GM23248 (cell line): ENCODE measurements at places on chromosomes 3 and 15. TPM values are rescaled to one million over a fixed set of nuclear protein-coding genes. Genes with fewer than 3 reads are reported as not detected.

The RBMS3 gene
- polyA plus RNA-seq, result 85.5 and 94.3 TPM in 2 replicates

The LNP1 gene
- 1.2 and 1.3 TPM in 2 replicates for polyA plus RNA-seq

The FOXB1 gene
- polyA plus RNA-seq, result not detected in 2 replicates

The OR5K2 gene
- not detected in 2 replicates for polyA plus RNA-seq

The PRTG gene
- not detected in 2 replicates for polyA plus RNA-seq

The ALDH1L1 gene
- not detected in 2 replicates for polyA plus RNA-seq

The SLMAP gene
- 21.4 and 28.4 TPM in 2 replicates for polyA plus RNA-seq

The BTBD1 gene
- 60.3 and 60.6 TPM in 2 replicates for polyA plus RNA-seq

The HGD gene
- polyA plus RNA-seq, result not detected in 2 replicates

The SAXO2 gene
- polyA plus RNA-seq, result 0.51 and 2.0 TPM in 2 replicates

DNA sequence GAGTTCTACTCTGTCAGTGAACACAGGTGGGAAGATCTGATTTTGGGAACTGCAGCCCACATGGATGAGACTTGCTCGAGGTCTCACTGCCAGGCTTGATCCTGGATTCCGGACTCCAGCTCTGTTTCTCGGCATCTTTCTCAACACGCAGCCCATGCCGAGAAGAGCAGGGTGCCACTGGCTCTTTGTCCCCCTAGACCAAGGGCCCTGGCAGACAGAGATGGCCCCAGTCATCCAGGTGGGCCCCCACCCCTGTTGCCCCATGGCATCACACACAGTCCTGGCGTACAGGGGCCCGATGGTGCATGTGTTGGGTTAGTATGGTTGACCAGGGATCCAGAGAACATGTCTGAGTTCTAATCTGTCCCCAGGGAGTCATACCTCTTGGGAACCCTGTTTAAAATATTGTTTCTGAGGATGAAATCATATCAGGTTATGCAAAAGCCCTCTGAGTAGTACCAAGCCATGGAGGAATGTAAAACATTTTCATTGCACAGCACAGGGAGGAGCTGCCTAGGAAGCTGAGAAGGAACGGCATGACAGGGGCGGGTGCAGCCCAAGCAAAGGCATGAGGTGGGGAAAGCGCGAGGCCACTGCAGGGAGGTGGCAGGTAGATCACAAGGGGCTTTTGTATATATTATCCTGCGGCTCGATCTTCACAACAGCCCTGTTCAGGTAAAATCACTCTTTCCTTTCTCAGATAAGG lies 320.6 kb downstream of the UACA start:
- H3K4me1 ChIP-seq, result no peaks in the 10 kb centered on the region
- DNase-seq, result no peak
- H3K27me3 ChIP-seq, result peaks cover 57% of the 10 kb centered on the region
- H3K27ac ChIP-seq, result no peak overlapping the region

DNA sequence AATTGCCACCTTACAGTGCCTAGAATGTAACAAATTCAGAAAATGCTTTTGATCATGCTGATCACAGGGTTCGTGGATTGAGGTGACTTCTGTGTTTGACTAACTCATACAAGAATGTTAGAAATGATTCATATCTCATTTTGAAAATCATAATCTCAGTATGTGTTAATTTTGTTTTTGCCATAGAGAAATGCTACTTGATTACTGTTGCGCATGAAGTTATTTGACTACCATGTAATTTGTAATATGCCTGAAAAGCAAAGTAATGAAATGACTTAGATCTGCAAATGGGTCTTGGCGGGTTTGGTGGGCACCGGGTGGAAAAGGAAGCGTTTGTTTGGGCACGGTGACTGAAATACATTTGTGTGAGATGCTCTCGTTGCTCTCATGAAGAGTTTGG lies 173.6 kb upstream of the BHLHE40 start:
- no peak overlapping the region for H3K27ac ChIP-seq
- H3K4me1 ChIP-seq, result peaks cover 3% of the 10 kb centered on the region; the same call in 1 of the 2 replicates
- H3K27me3 ChIP-seq, result no peaks in the 10 kb centered on the region
- no peaks in the 10 kb centered on the region for H3K36me3 ChIP-seq
- no peak overlapping the region for H3K4me3 ChIP-seq
- no peak for DNase-seq

DNA sequence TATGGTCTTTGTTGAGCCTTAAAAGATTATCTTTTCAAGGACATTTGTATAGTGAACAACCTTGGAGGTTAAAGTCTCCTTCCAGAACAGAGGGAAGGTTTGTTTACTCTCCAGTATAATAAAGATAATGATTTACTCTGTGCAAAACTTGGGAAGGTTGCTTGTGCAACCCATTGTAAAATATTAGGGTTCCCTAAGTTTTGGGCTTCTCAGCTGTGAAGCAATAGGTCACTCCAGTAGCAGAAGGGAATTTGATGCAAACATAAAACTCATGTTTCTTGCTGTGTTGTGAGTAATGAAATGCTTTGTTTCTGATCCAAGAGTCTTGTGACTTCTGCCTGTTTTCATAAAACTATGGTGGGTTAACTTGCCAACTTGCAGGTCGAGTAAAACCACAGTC lies 177.5 kb downstream of the SUCNR1 start:
- peak overlapping the region; percentile 77 for H3K27ac ChIP-seq
- DNase-seq, result peak; percentile 32
- H3K4me3 ChIP-seq, result no peak overlapping the region
- no peaks in the 10 kb centered on the region for H3K27me3 ChIP-seq
- no peaks in the 10 kb centered on the region for H3K36me3 ChIP-seq

DNA sequence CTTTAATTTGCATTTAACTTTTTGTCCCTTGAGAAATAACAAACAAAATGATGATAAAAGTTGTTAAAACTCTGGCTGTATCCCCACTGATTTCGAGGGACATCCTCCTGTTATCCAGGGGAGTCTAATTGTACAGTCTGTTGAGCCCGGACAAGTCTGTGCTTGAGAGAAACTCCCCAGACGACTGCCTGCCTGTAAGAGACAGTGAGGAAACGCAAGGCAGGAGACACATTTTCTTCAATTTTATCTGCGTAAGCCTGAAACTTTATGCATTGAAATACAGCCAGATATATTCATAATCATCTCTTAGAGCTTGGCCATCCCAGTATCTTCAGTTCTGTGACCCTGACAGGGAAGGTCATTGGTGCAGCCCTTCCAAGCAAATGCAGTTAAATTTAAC lies 97.7 kb downstream of the ROBO2 start:
- no peaks in the 10 kb centered on the region for H3K27me3 ChIP-seq
- no peak overlapping the region for H3K4me3 ChIP-seq
- no peak overlapping the region for H3K27ac ChIP-seq
- no peaks in the 10 kb centered on the region for H3K36me3 ChIP-seq
- no peak for DNase-seq

DNA sequence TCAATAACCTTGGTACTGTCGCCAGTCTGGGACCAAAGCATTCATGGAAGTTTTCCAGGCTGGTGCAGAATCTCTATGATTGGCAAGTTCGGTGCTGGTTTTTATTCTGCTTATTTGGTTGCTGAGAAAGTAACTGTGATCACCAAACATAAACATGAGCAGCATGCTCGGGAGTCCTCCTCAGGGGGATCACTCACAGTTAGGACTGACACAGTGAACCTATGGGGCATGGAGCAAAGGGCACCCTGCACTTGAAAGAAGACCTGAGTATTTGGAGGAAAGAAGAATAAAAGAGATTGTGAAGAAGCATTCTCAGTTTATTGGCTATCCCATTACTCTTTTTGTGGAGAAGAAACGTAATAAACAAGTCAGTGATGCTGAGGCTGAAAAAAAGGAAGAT lies 19.1 kb upstream of the EIF2B5 start:
- peaks cover 9% of the 10 kb centered on the region for H3K27me3 ChIP-seq
- no peaks in the 10 kb centered on the region for H3K36me3 ChIP-seq
- H3K4me1 ChIP-seq, result no peaks in the 10 kb centered on the region
- H3K4me3 ChIP-seq, result no peak overlapping the region

- H3K27me3 ChIP-seq, result no peaks in the 10 kb centered on the region
- no peak for DNase-seq
- 0 out of 2 replicates have a peak overlapping the region, but pooled peaks have one; percentile 21 for H3K27ac ChIP-seq
These were observed 150.7 kb downstream of the TMCO5A start for GRCh38 chr15:38085114-38085513.

DNA sequence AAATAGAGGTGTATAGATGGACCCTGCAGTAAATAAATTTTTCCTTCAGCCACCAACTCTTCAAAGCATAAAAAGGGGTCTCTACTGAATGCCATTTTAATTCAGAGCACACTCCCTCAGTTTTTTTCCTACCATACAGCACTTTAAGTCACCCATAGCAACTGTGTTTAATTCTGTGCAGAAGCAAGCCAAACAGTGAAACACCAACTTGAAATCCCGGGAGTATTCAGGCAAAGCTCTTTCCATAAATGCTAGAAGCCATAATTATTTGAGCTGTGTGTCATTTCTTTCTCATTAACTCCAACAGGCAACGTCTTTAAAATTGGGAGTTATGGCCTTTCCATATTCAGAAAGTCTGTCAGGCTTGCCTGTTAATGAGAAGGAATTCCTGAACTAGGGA lies 562.1 kb downstream of the GRM7 start:
- H3K4me3 ChIP-seq, result no peak overlapping the region
- H3K36me3 ChIP-seq, result no peaks in the 10 kb centered on the region
- no peak for DNase-seq
- no peaks in the 10 kb centered on the region for H3K4me1 ChIP-seq

GRCh38 chr15:52006702-52007340 lies 12.2 kb upstream of the MAPK6 start:
- DNase-seq, result no peak
- H3K36me3 ChIP-seq, result no peaks in the 10 kb centered on the region
- no peaks in the 10 kb centered on the region for H3K27me3 ChIP-seq
- H3K4me3 ChIP-seq, result no peak overlapping the region
- no peak overlapping the region for H3K27ac ChIP-seq

DNA sequence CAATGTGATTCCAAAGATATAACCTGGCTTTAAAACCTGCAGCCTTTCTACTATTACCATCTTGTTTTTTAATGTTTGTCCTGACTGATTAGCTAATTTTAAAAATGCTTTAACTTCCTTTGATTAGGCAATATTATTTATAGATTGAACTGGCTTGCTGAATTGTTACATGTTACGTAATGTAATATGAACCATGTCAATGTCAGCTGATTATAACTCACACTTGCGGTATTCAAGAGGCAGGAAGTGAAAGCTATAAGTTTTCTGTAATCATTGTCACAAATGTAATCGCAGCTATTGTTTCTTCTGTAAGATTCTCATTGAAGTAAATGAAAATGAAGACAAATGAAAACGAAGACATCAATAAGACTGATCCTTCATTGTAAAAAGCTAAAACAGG lies 146.8 kb downstream of the ROBO2 start:
- peak; percentile 38 for DNase-seq
- no peaks in the 10 kb centered on the region for H3K36me3 ChIP-seq
- peaks cover 6% of the 10 kb centered on the region; the same call in 1 of the 2 replicates for H3K4me1 ChIP-seq
- H3K27me3 ChIP-seq, result no peaks in the 10 kb centered on the region
- no peak overlapping the region for H3K27ac ChIP-seq

DNA sequence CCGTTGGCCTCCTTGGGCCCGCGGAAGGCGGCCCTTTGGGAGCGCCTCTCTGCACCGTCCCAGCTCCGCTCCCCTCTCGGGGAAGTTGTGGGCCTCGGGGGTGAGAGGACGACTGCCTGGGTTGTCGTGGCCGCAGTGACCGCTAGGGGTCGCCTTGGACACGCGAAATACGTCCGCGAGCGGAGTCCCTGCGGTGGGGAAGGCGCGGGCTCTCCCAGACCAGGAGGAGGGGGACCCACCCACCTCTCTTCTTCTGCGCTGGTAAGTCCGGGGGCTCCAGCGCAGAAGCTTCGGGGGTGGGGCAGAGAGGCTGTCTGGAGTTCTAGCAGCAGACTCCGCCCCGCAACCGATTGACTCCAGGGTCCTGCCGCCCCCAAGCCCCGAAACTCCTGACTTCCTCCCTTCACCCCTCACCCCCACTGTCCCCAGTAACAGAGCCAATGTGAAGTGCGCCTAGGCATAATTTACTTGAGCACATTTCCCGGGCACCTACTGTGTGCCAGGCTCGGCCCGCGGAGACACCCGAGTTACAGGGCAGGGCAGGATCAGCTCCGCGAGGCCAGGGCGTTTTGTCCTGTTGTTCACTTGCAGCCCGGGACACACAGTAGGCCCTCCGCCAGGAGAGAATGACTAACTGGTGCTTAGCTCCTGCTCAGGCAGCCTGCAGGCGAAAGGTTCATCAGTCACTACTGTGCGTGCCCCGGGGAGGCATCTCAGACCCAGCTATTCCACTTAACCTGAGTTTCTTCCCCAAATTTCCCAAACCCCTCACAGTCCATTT lies 32.8 kb downstream of the DNASE1L3 start:
- H3K4me1 ChIP-seq, result peaks cover 6% of the 10 kb centered on the region; the same call in 1 of the 2 replicates
- no peaks in the 10 kb centered on the region for H3K36me3 ChIP-seq
- no peak overlapping the region for H3K27ac ChIP-seq
- peak overlapping the region; percentile 69 for H3K4me3 ChIP-seq
- no peaks in the 10 kb centered on the region for H3K27me3 ChIP-seq

GRCh38 chr15:81314378-81314777 lies 9.6 kb downstream of the STARD5 start:
- no peaks in the 10 kb centered on the region for H3K27me3 ChIP-seq
- no peak for DNase-seq
- H3K27ac ChIP-seq, result no peak overlapping the region
- peaks cover 18% of the 10 kb centered on the region; the same call in 1 of the 2 replicates for H3K36me3 ChIP-seq

- no peaks in the 10 kb centered on the region for H3K36me3 ChIP-seq
- no peak overlapping the region for H3K27ac ChIP-seq
- no peak overlapping the region for H3K4me3 ChIP-seq
- no peaks in the 10 kb centered on the region for H3K27me3 ChIP-seq
- peak; percentile 48 for DNase-seq
These were observed 171.4 kb upstream of the ALCAM start for GRCh38 chr3:105195260-105195659.

DNA sequence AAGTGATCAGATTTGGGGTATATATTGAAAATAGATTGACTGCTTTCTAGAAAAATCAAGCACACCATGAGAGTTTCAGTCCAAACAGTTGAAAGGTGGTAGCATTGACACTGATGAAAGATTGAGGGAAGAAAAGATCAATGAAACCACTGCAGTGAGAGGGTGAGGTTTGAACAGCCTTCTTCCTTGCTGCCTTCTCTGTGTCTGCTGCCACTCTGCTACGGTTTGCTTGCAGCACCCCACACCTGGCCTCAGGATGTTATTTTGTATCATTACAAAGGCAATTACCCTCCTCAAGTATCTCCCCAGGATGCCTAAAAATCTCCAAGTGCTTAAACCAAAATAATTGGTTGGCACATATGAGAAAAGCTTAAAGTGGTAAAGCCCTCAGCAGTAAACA lies 683.6 kb upstream of the ARPP21 start:
- no peak for DNase-seq
- no peak overlapping the region for H3K27ac ChIP-seq
- H3K4me3 ChIP-seq, result no peak overlapping the region
